ENCODE measurements at places on chromosomes 5 and 9.

DNA sequence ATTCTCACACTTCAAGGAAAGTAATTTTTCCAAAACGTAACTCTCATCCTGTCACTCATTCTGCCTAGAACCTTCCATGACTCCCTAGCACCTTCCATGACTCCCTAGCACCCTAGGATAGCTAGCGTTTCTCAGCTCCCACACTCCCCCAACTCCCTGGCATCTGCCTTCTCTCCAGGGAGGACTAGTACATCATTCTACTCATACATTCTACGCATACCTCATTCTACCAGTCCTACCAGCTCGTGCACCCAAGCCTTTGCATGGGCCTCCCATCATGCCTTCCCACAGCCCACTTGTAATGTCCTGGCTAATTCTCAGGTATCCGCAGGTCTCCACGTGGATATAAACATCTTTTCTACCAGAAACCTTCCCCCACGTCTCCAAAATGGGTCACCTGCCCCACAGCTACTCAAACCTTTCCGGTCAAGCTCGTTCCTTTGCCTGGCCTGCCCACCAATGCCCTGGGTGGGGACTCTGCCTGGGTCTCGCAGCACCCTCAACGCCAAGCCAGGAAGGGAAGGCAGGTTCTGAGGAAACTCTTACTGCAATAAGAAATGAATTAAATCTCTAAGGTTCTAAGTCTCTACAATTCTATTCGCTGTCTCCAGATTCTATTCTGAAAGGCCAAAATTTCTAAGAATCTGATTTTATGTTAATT is 930 bp downstream of the ANKS6 start:
- no peak for DNase-seq

DNA sequence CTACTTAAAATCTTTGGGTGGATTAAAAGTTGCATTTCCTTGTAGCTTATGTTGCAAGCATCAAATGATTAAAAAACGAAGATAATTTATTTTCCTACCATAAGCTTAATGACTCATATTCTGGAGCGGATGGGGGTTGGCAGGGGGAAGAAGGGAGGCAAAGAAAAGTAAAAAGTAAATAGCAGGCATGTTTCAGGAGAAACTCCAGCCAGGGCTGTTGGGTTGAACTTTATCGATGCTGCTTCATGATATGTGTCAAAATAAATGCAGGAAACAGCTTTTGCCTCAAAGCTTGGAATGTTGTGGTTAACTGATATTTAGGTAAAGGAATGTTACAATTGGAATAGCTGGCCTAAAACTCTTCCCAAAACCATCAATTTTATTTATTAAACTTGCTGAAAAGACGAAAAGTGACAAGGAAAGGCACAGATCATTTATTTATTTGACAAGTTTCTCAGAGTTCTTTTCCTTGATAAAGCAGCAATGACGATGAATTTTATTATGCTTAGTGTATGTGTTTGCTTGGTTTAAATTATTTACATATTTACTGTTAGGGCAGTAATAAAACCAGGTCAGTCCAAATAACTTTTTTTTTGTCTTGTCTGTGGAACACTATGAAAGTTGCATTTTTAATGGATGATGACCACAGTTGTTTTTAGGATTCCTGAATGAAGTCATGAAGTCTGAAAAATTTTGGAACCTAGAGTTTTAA is 177.9 kb downstream of the PCSK1 start:
- no peak for DNase-seq

GRCh38 chr5:74107899-74108298 is 481.9 kb downstream of the ARHGEF28 start:
- no peak for DNase-seq

GRCh38 chr5:13189532-13189931 is 755.0 kb downstream of the DNAH5 start:
- DNase-seq, result no peak

DNA sequence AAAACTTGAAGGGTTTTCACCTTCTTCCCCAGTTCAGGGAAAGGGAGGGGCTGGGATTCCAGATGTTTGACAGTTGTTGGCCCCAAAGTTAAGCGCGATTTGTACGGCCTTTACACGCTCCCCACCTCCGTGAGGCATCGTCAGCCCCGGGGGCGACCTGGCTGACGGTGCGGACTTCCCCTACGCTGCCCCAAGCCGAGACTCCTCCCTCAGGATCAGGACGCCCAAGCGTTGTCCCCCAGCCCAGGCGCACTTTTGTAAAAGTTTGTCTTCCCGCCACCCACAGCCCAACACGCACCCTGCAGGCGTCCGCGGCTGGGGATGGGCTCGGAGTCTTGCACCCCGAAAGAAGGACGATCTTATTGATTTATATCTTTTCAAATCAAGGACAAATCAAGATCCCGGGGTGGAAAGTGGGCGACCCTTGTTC is 713 bp downstream of the MOB3B start:
- DNase-seq, result peak; percentile 9

DNA sequence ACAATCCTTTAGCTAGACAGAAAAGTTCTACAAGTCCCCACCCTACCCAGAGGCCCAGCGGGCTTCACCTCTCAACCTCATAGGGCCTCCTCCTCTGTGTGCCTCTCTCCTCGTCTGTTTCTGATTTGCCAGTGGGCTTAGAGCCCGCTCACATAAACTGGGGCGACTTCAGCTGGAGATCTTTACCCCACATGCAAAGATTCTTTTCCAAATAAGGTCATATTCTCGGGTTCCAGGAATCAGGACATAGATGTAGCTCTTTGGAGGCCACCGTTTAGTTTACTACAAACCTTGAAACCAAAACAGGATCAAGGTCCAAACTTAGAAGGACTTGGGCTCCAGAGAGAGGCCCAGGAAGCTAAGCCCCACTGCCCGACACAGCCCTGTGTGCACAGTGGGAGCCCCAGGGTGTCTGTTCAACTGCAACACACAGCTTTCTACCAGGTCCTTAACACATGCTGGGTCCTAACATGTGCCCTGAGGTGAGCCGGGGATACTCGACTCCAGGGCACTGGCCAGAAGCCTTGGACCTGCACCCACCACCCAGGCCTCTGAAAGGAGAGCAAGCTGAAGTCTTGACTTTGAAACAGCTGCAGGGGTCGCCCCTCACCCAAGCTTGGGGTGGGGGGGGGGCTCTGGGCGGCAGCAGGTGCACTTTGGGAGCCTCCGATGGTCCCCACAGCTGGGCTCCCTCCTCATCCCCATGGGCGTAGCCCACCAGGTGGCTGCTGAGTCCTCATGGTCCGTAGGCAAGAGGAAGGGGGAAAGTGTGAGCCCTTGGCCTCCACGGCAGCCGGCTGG is 26.8 kb upstream of the SLC12A7 start:
- no peak for DNase-seq

DNA sequence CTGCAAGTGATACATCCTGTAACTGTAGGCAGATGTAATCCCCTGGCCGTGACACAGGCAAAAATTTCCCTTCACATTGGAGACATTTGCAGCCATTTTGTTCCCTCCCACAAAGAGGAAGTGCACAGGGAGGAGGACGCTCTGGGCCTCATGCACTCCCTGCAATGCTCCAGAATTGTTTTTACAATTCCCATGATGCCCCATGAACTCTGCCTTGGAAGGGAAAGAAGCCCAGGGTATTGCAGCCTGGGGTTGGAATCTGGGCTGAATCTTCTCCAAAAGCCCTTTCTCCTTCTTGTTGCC is 491.7 kb downstream of the CCDC171 start:
- DNase-seq, result no peak

- no peak for DNase-seq
Measured at GRCh38 chr9:98502976-98503325, 205.8 kb downstream of the GABBR2 start.

DNA sequence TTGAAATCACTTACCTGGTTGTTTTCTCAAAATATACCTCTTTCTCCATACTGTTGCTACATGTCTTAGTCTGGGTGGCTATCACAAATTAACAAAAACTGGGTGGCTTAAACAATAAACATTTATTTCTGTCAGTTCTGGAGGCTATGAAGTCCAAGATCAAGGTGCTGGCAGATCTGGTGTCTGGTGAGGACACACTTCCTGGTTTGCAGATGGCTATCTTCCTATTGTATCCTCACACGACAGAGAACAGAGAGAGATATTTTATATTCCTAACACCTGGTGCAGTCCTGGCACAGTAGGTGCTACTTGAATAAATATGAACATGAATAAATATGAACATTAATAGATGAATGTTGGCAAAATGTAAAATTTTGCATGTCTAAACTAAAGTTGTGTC is 164.3 kb upstream of the ACOT12 start:
- no peak for DNase-seq

DNA sequence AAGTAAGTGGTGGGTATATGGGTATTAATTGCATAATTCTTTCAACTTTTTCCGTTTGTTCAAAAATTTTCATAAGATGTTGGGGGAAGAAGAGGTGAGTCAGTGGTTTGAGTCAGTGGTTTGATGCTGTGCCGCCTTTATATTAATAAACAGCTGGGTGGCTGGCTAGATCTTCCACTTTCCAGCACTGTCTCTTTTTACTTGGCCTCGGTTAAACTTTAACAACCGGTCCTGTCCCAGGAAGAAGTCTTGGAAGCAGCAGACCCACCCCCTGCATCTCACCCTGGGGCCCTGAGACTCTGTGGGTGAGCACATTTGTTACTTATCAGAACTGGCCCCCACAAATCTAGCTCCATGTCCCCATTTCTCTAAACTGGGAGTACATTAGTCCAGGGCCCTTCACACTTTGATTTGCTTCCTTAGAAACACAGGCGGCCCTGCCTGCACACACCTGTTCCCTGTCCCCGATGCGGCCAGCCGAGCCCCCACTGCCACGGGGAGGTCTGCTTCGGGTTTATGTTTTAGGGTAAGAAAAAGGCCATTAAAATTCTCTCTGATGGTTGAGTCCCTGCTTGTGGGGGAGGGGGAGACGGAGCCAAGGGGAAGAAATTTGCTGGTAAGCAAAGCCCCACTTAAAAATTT is 90.7 kb downstream of the PTCH1 start:
- no peak for DNase-seq

- no peak for DNase-seq
Measured at GRCh38 chr9:77946969-77947620, 84.5 kb downstream of the GNAQ start.

GRCh38 chr9:94664801-94665200 is 25.5 kb upstream of the FBP1 start:
- DNase-seq, result no peak

DNA sequence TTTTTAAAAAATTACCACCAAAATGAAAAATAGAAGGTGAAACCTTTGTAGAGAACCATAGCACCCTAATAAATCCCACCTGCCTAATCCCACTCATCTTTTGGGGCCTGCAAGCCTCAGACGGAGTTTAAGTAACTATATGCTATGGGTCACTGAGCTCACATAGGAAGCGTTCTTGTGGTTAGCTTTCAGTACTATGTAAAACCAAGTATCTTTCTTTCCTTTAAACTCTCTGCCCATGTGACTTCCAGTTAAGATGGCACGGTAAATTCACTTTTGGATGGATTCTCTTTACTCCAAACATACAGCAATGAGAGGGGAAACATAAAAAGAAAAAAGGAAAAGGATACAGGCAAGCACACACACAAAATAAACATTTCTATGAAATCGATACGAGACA is 50.9 kb downstream of the FANCC start:
- no peak for DNase-seq

DNA sequence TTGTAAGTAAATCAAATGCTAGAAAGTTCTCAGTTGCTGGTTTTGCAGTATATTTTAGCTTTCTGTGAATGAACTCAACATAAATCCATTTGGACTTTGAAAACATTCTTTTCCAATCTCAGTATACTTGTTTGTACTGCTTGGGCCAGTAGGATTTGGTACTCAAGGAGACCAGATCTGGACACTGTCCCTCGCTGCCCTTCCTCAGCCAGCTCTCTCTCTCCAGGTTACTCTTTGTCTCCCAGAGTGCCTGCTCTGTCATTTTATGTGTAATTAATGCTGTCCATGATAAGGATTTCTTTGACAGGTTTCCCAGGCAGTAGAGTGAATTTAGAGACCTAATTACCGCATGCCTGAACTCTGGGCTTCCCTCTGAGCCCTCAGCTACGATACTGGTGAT is 344.6 kb upstream of the SGCD start:
- DNase-seq, result no peak

DNA sequence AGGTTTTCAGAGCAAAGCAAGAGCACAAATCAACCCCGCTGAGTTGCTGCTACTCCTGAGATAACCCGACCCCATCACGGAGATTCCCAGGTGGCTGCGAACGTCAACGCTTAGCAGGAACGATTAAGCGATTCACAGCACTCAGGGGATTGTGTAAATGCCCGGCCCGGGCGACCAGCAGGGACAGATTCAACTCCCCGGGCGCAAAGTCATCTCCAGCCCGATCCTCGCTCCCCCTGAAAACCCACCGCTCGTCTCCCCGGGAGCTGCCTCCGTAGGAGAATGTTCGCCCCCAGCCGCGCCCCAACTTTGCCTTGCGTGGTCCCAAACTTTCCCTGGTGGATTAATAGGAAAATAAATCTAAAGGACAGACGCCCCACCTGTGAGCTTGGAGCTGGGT is 685 bp downstream of the SLC24A2 start:
- DNase-seq, result no peak

DNA sequence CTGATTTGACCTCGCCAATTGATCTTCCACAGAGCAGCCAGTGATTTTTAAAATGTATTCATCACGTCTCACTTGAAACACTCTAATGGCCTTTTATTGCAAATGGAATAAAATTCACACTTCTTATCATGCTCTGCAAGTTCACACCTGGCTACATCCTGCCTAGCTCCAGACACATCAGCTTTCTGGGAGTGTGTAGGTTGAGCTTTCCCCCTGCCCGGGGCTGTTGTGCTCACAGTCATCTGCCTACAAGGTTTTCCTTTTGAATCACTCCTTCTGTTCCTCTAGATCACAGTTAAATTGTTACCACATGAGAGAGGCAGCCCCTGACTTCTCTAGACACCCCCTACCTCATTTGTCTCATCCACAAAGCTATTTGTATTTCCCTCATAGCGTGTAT is 674.5 kb downstream of the PRELID2 start:
- DNase-seq, result no peak

DNA sequence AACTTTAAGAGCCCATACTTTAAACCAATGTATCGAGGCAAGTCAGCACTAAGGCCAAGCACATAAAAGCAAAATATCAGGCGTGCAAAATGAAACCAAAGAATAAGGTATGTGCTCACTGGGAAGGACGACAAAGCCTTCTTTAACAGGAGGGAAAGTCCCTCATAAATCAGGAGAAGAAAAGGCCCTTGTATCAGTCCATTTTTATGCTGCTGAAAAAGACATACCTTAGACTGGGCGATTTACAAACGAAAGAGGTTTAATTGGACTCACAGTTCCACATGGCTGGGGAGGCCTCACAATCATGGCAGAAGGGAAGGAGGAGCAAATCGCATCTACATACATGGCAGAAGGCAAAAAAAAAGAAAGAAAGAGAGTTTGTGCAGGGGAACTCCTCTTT is 68.9 kb downstream of the UBE2QL1 start:
- no peak for DNase-seq

DNA sequence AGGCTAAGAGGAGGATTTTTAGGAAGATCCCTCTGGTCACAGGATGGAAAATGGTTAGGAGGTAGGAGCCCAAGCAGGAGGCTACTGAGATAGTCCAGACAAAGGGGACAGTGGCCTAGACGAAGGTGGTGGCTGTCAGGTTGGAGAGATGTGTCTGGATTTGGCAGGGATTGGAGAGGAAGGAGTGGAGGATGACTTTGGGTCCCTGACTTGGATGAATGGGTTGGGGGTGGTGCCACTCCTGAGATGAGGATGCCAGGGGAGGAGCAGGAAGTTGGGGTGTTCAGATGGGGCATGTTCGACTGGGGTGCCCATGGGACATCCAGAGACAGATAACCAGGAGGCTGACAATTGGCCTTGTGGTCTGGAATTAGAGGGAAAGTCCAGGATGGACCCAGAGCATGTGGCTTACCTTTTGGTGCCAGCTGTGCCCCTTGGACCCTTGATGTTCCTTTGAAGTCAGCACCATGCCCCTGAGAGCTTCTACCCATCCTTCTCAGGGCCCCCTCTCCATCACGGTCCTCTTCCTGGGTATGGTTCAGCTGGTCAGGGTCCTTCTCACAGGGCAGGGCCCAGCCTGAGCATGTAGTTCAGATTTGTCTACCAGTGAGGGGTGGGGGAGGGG is 15.1 kb upstream of the IGFBPL1 start:
- no peak for DNase-seq

All from activated CD8-positive, alpha-beta memory T cell treated with anti-CD3 and anti-CD28 coated beads for 1 hour (primary cell).